ENCODE measurements at places on chromosomes 2 and 18. TPM values are rescaled to one million over a fixed set of nuclear protein-coding genes. Genes with fewer than 3 reads are reported as not detected.
A peak's percentile ranks its signal among the peaks of the same experiment; 100 is the strongest.

DNA sequence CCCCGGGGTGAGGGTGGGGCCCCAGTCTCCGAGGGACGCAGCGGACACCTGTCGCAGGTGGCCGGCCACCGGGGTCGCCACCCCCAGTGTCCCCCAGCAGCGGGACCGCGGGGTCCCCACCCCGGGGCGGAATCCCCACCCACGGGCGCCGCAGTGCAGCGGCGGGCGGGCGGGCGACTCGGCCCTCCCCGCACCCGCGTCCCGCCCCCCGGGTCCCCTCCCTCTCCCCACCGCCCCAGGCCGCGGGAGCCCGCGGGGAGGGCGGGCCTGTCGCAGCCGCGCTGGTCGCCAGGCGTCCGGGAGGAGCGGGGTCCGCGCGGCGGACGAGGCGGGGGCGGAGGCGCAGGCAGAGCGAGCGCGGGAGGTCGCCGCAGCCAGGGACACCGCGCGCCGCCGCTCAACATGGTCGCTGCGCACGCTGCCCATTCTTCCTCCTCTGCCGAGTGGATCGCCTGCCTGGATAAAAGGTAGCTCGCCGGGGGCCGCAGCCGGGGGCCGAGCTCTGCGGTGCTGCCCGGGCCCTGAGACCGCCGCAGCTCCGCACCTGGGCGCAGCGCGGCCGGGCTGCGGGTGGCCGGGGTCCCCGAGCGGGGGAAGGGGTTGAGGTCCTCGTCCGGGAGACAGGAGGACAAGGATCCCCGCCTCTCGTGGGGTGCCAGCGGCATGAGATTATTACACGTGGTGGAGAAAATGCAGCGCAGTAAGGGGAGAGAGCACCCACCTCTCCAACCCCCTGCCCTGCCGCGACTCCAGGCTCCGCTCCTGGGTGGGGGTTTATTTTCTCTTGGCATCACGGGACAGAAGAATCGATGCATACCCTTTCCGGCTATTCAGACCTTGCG, at the start of gene RAPGEF4:
Gene RAPGEF4, plus strand, starts transcription at position 264 of the 842 bp plus-strand sequence. Its CDS starts 139 bp downstream, at position 403.
- DNase-seq = no peak

- no peak for DNase-seq
These were observed 86.3 kb upstream of the KCTD1 start for GRCh38 chr18:26634631-26635030.

DNA sequence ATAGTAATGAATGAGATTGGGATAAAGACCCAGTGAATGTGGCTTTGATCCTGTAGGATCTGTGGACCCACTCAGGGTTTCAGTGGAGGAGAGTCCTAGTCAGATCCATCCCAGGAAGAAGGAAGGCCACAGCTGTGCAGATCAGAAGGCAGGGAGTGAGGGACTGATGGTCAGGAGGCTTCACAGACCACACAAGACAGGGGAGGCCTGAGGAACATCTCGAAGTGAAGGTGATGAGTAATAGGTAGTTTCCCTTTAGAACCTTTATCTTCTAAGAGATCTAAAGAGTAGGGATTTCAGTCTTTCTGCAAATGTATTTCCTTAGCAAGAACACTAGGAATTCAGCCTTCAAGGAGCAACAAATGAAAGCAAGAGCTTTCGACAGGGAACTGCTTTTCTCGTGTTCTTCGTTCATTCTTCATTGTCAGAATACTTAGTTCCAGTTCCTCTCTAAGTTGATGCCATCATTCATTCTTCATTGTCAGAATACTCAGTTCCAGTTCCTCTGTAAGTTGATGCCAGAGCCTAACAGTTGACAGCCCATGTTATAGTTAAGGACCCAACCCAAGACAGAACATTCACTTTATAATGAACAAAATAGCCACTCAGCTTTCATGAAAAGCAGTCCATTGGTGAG, 150.2 kb upstream of the EPAS1 start:
- DNase-seq = peak; percentile 19

- peak; percentile 96 for DNase-seq
These were observed 83.3 kb upstream of the ID2 start for GRCh38 chr2:8598295-8599165.

DNA sequence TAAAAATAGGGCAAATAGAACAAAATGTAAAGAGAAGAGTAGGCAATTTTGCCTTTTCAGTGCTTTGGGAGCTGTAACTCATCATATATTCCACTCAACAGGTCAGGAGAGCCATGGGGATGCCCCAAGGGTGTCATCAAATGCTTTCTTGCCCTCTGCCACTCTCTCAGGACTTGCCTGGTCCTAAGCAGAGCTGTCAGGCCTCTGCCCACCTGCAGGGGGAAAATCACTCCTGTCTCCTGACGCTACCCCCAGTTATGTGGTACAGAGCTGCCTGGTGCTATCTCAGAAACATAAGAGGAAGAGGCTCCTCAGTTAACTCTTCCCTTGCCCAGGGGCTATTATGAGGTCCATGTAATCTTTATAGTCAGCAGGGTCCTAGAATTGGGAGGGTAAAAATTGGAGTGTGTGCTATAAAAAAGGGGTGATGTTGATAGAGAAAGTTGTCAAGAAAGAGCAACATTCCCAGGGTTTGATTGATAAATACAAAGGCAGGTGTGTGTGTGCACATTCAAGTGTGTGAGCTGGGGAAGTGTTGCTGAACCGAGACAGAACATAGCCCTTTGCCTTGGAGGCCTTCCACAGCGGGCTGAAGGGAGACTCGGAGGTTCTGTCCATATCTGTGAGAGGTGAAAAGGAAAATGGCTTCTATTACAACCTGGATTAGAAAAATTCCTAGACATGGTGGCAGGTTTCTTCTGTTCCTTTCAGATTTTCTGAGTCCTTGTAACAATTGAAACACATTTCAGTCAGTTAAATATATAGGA, 25.4 kb downstream of the PTPRM start:
- DNase-seq = no peak

DNA sequence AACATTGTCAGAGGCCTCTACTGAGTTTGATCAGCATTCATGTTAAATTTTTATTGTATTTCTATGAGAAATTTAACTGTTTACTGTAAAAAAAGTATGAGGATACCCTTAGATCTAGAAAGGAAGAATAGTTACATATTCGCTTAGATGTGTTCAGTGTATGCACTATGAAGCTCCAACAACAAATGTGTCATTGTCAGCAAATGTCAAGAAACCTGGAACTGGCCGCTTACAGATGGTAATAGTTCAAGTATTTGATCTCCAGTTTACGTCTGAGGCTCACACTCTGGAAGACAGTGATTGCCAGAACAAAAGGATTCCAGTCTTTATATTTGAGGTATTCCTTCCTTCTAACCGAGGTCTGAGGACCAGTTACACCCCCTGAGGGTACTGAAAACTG, 921.2 kb upstream of the LRRTM1 start:
- DNase-seq = no peak

- no peak for DNase-seq
These were observed 776.1 kb downstream of the ERBB4 start for GRCh38 chr2:211762479-211762878.

Gene NYAP2
- total RNA-seq = not detected

Gene SPATA3
- total RNA-seq = not detected

Gene CD8B
- total RNA-seq = not detected

GRCh38 chr2:160332318-160332717, 132.2 kb upstream of the ITGB6 start:
- peak; percentile 74 for DNase-seq

DNA sequence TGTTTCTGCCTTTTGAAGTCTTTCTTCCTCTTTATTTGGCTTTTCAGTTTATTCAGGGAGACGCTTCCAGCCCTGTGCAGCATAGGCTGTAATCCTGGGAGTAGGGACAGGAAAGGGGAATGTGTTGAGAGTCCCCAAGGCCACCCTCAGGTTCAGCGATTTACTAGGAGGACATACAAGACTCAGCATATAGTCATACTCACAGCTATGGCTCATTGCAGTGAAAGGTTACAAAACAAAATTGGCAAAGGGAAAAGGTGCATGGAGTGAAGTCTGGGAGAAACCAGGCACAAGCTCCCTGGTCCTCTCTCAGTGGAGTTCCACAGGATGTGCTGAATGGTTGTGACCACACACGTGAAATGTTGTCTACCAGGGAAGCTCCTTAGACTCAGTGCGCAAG, 49.6 kb upstream of the ZNF638 start:
- no peak for DNase-seq

- DNase-seq = peak; percentile 36
These were observed 1.9 kb downstream of the PTMA start for GRCh38 chr2:231709981-231710798.

DNA sequence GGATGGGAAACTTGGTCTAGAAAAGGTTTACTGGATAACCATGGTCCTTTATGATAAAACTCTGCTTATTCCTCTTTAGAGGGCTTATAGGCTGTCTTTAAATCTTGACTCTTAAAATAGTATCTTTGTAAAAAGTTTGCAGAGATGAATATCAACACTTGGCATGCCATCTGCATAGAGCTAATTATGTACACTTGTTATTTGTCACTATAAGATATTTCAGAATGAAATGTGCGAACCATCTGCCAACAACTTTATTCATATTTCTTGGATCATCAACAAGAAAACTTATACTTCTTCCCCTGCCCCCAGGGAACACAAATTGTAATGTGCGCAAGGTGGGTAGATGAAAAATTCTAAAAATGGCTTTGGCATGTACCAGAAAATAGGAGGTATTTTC, 653.0 kb upstream of the CHAC2 start:
- no peak for DNase-seq

Gene HDAC4
- total RNA-seq = 4.6 TPM

GRCh38 chr2:44932564-44933392, 8.7 kb upstream of the SIX3 start:
- DNase-seq = no peak

Gene COA5
- total RNA-seq = 47.4 TPM

DNA sequence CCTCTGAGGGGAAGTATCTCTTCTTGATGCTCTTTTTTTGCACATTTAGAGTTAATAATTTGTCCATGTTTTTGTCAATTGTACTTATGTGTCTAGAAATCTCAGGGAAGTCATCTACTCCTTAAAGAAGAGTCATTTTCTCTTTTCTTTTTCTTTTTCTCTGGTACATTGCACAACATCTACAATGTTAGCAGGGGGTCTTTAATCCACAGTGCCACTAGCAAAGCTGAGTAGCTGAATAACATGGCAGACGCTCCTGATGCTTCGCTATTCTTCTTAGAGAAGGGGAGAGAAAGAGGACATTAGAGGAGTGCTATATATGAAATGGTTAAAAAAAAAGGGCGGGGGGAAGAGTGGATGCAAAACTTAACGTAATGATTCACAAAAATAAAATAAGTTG, 399.6 kb upstream of the CWC22 start:
- no peak for DNase-seq

DNA sequence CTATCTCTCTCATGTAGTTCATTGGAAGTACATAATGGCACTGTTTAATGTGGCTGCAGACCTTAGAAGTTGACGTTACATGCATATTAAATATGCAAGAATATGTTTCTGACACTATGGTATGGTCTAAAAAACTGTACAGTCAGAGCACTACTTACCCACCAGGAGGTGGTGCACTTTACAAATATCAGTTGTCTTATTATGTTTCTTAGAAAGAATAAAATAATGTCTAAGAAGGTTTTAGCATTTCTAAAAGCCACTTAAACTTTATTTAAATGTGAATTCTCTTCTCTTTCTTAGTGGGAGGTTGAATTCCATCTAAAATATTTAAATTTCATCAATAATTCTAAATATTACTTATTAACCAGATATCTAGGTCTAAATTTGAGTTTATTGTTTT, 4.3 kb downstream of the TMEFF2 start:
- DNase-seq = peak; percentile 38

DNA sequence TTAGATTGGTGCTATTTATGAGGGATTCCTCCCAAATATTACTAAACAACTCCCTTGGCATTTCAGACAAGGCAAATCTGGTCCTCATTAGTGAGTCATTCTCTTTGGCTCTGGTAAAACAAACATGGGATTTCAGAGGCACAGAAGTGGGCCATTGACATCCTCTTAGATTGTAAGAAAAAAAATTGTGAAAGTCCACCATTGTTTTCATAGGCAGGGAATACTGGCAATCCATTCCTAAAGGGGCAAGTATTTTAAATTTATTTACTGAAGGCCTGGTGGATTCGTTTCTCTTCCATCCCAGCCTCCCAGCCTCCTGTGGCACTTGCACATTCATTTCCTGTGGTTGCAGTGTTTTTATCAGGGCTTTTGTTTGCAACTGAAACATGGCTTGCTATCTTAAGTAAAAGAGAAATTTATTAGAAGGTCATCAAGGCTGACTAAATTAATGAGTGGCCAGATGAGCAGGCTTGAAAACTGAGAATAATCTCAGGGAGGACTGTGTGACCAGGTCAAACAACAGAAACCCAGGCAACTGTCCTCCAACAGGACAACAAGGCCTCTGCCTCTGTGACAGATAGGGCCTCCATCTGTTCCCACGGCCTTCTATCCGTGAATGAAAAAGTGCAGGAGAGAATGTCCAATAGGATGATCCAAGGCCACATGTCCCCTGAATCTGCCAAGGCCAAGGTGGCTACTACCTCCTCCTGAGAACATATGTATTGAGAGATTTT, 23.1 kb upstream of the TNFAIP6 start:
- DNase-seq = peak; percentile 78

GRCh38 chr18:159037-159652, 788 bp downstream of the USP14 start:
- DNase-seq = peak; percentile 21

Gene DAW1
- total RNA-seq = 2.0 TPM

DNA sequence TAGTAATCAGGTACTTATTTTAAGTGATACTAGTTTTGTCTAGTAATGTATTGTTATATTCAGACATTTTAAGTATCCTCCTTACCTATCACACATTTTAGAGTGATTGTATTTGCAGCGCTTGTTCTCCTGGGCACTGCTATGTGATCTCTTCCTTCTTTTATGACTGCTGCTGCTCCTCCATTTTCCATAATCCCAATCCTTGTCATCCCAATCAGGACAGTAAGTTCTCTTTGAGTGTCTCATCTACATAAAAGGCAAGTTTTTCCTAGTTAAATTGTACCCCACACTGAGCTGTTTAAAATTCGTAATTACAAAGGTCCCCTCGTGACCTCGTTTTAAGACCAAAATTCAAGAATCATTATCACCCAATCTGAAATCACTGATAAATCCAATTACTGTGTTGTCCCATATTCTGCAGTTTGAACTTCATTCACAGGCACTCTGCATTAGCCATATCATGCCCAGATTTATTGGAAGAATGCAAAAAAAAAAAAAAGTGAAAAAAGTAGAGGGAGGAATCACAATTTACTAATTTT, 2.8 kb downstream of the CLK1 start:
- no peak for DNase-seq

Gene ACMSD
- total RNA-seq = not detected

- no peak for DNase-seq
These were observed 35.9 kb upstream of the HTR2B start for GRCh38 chr2:231160701-231161100.

DNA sequence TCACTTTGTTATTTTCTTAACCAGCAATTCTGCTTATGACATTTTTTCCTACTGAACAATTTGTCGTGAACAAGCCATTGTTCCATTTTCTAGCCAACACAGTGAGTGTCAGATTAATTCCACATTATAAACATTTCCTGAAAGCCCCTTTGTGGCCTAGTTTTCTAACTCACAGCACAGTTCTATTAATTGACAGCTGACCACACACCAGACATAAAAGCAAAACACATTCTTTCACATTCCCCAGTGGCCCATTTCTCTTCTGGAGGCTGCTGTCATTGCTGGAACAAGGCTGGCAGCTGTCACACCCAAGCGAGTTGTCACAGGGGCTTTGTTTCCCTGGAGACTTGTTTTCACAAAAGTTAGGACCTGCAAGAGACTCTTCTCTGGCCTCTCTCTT, 50.7 kb downstream of the RNF152 start:
- no peak for DNase-seq
